ENCODE measurements at places on chromosomes 5 and 9.

GRCh38 chr5:98349251-98349989 lies 424.0 kb upstream of the RGMB start:
- no peak for DNase-seq

GRCh38 chr9:72476617-72477437 lies 44.6 kb upstream of the TMC1 start:
- DNase-seq: peak; percentile 29

DNA sequence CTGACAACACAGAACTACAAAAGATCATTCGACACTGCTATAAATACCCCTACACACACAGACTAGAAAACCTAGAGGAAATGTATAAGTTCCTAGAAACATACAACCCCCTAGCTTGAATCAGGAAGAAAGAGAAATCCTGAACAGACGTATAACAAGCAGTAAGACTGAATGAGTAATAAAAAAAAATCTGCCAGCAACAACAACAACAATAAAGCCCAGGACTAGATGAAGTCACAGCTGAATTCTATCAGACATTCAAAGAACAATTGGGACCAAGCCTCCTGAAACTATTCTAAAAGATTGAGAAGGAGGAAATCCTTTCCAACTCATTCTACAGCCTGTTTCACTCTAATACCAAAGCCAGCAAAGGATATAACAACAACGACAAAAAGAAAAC lies 68.2 kb upstream of the SLIT3 start:
- no peak for DNase-seq

- no peak for DNase-seq
Measured at GRCh38 chr5:92641031-92641962, 939.7 kb downstream of the NR2F1-AS1 start.

DNA sequence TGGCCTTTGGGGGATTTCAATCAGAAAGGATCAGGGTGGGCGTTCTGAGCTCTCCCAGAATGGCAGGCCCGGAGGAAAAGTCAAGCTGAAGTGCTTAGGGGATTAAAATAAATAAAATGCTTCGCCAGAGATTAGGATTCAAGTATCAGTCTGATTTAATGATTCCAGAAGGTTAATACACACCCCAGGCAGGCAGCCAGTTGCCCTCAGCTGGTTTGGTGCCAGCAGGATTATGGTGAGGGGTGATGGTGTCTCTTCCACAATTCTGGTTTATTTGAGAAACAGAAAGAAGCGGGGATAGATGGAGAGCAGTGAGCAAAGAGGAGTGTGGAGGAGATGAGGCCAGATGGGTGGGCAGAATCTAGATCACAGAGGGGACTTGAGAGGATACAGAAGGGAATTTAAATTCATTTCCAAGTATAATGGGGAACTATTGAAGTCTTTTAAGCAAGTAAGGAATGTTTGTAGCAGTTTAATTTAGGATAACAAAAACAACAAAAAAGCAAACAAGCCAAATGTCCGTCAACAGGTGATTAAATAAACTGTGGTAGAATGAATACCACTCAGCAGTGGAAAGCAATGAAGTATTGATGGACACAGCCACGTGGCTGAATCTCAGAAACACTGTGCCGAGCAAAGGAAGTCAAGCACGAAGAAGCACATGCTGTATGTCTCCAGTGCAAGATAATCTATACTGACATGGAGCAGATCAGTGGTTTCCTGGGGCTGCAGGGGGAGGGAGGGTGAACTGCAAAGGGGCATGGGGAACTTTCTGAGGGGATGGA lies 297.7 kb downstream of the MSX2 start:
- DNase-seq: no peak

- peak; percentile 71 for DNase-seq
Measured at GRCh38 chr5:141677415-141677814, 4.6 kb downstream of the ARAP3 start.

- no peak for DNase-seq
Measured at GRCh38 chr5:92956886-92957285, 624.1 kb downstream of the NR2F1-AS1 start.

- no peak for DNase-seq
Measured at GRCh38 chr9:115808108-115808507, 345.5 kb upstream of the PAPPA start.

DNA sequence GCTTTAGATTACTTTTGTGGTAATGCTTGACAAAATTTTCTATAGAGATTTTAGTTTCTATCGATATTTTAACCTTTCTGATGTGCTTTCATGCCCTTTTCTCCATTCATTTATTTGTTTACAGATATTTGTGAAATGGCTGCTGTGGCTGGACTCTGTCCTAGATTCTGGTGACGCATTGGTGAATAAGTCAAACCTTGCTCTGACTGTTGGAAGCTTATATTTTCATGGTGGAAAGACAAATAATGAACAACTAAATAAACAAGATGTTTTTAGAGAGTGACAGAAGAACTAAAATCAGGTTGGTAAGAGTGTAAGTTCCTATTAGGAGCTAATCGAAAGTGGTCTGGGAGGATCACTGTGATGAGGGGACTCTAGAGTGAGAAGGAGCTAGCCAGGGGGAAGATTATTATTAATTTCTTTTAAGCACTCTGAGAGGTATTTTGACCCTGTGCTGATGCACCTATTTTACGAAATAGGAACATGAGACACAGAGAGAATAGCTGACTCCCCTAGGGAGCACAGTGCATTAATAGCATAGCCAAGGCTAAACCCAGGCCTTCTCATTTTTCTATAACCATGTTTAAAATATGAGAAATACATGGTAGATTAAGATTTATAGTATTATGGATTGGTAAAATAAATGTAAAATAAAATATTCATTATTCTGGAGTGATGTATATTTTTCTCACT lies 411.9 kb upstream of the ARRDC3 start:
- no peak for DNase-seq

DNA sequence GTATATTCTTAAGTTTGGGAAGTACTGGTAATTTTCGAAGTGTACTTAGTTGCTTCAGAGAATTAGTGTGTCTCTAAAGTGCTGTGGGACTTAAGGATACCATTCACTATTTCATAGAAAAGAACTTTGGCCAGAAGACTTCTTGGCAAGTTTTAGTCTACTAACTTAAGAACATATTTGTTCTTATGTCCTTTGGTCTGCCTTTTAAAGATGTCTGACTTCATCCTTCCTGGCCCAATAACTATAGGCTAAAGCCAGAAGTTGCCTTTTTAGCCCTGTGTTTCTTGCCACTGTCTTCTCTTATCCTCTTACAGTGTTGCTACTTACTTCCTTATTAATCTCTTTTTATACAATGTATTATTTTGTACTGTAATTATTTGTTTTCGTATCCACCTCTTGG lies 6.3 kb downstream of the RBM27 start:
- no peak for DNase-seq

All from hematopoietic multipotent progenitor cell (in vitro differentiated cells).